Naive thymus-derived CD4-positive, alpha-beta T cell (primary cell): ENCODE measurements at places on chromosomes 11 and 22. TPM values are rescaled to one million over a fixed set of nuclear protein-coding genes. Genes with fewer than 3 reads are reported as not detected.

IFITM10 gene
- total RNA-seq = 3.6 TPM

DNA sequence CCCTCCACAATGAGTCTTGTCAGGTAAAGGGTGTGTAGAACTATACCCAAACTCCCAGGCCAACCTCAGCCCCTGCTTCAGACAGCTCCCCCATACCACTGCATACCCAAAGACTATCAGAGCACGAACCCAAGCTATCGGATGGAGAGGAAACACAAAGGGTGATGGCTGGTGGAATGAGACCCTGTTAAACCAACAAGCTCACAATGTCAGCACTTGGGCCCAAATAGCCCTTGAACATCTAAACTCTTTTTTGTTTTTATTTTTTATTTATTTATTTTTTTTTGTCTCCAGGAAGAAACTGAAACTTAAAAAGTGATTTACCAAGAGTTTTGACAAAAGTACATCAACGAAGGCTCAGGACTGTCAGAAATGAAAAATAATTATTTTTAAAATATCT, 10.6 kb downstream of the DGCR2 start:
- H3K4me1 ChIP-seq = peaks cover 47% of the 10 kb centered on the region
- peak overlapping the region; percentile 79 for H3K27ac ChIP-seq
- DNase-seq = no peak
- no peaks in the 10 kb centered on the region for H3K27me3 ChIP-seq
- H3K36me3 ChIP-seq = no peaks in the 10 kb centered on the region
- no peak overlapping the region for H3K4me3 ChIP-seq

DNA sequence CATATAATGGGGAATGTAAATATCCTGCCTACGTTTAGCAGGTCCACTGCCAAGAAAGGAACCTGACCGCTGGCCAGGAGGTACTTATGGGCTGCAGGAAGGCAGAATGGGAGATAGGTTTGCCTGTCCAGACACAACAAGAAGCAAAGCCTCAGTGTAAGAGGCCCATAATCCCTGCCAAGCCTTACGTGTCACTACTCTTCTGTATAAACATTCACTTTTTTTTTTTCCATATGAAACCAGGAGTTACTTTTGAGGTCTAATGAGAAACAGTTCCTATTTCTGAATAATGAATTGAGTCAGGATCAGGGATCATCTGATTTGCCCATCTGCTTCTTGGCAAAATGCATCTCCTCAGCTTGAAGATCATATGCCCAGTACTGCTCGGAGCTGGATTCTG, 230.2 kb downstream of the NTM start:
- H3K36me3 ChIP-seq = no peaks in the 10 kb centered on the region
- H3K27me3 ChIP-seq = no peaks in the 10 kb centered on the region
- no peaks in the 10 kb centered on the region for H3K4me1 ChIP-seq
- no peak for DNase-seq
- no peak overlapping the region for H3K27ac ChIP-seq

DNA sequence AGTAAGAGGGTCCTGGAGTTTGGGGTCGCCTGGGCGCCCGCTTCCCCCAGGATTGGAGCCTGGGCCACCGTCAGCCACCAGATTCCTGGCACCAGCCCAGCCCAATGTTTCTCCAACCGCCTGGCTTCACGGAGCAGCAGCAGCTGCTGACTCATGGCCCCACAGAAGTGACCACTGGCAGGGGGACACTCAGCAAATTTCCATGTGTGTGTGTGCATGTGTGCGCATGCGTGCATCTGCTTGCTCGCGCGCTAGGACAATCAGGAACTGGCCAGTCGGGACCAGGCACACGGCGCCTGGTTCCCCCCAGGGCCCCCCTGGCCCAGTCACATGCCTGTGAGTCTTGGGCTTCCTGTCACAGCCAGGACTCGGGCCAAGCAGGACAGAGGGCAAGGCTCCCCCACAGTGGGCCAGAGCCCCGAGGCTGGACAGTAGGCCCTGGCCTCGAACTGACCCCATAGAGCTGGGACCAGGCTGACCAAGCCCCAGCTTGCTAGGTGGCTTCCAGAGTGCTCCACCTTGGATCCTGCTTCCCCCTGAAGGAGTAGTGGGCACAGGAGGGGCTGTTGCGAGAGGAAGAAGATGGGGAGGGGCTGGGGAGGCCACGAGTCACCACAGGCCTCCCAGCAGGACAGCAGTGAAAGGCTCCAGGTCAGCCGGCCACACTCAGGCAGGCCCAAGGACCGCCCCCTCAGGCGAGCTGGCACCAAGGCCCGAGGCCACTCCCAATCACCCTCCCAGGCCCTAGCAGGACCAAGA, 3.2 kb downstream of the CTSD start:
- no peaks in the 10 kb centered on the region for H3K27me3 ChIP-seq
- H3K4me3 ChIP-seq = no peak overlapping the region
- no peak for DNase-seq
- no peaks in the 10 kb centered on the region for H3K36me3 ChIP-seq

RNF215 gene
- total RNA-seq = 4.3 TPM

PCF11 gene
- 178 TPM for total RNA-seq

PGM2L1 gene
- 17.7 TPM for total RNA-seq

EML3 gene
- total RNA-seq = 144 and 152 TPM in 2 replicates

- no peak for DNase-seq
- H3K36me3 ChIP-seq = no peaks in the 10 kb centered on the region
- H3K27me3 ChIP-seq = no peaks in the 10 kb centered on the region
- no peak overlapping the region for H3K4me3 ChIP-seq
- no peak overlapping the region for H3K27ac ChIP-seq
- no peaks in the 10 kb centered on the region for H3K4me1 ChIP-seq
These were observed 50.8 kb downstream of the BUD13 start for GRCh38 chr11:116721988-116722387.

- H3K27me3 ChIP-seq = no peaks in the 10 kb centered on the region
- H3K4me1 ChIP-seq = no peaks in the 10 kb centered on the region
- no peak for DNase-seq
- no peak overlapping the region for H3K4me3 ChIP-seq
These were observed 65.4 kb downstream of the ZC3H12C start for GRCh38 chr11:110158317-110159200.

C11orf87 gene
- not detected for total RNA-seq
